ENCODE measurements at places on chromosomes 11 and 22.
A peak's percentile ranks its signal among the peaks of the same experiment; 100 is the strongest.

- DNase-seq = no peak
Measured at GRCh38 chr11:61342207-61342803, 9.3 kb downstream of the TKFC start.

DNA sequence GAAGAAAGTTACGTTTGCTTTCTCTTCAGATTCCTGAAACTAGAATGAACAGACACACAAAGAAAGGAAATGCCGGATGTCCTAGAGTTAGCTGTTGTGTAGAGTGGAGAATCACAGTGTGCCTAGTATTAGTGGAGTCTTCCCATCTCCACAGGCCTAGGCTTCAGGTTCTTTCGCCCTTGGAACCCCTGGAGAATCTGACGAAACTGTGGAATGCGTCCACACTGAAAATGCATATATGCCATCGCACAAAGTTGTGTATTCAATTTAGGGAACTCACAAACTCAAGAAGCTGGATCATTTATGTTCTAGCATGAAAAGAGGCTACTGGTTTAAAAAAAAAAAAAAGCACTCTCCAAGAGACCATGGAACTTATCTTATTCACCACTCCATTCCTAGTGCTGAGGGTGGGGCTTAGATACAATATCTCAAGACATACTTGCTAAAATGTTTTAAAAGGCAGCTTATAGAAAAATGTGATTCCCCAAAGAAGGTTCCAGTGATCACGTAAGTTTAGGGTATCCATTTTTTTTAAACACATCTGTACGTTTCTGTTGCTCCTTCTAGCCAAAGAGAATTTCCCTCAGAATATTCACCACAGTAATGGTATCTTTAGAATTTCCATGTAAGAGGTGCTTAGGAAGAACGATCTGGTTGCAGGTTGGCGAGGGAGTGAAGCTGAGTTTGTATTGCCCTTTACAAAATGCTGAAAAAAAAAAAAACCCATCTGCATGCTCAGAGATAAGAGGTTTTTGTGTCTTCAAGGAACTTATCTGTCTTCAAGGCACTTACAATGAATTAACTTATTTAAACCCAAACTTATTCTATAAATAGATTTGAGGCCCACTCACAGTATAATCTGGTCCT lies 20.0 kb downstream of the MAML2 start:
- DNase-seq = no peak

- DNase-seq = no peak
Measured at GRCh38 chr11:113730887-113731726, 25.0 kb upstream of the TMPRSS5 start.

DNA sequence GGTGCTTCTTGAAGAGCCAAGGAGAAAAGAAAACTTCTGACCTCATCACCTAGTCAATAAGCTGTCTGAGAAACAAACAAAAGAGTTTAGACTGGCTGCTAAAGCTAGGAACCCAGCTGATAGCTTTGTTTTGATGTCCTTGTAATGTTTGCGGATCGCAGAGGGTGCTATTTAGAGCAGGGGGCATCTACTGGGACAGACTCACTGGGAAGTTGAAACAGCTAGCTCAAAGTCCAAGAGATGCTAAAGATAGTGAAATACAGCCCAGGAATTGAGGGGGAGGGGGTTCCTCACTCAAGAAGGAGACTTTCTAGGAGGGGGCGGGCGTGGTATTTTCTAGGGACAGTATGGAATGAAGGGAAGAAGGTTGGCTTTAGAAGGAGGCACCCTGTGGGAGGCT lies 18.9 kb downstream of the ZBTB16 start:
- no peak for DNase-seq

- DNase-seq = no peak
Measured at GRCh38 chr22:20242393-20243175, 25.5 kb downstream of the RTN4R start.

DNA sequence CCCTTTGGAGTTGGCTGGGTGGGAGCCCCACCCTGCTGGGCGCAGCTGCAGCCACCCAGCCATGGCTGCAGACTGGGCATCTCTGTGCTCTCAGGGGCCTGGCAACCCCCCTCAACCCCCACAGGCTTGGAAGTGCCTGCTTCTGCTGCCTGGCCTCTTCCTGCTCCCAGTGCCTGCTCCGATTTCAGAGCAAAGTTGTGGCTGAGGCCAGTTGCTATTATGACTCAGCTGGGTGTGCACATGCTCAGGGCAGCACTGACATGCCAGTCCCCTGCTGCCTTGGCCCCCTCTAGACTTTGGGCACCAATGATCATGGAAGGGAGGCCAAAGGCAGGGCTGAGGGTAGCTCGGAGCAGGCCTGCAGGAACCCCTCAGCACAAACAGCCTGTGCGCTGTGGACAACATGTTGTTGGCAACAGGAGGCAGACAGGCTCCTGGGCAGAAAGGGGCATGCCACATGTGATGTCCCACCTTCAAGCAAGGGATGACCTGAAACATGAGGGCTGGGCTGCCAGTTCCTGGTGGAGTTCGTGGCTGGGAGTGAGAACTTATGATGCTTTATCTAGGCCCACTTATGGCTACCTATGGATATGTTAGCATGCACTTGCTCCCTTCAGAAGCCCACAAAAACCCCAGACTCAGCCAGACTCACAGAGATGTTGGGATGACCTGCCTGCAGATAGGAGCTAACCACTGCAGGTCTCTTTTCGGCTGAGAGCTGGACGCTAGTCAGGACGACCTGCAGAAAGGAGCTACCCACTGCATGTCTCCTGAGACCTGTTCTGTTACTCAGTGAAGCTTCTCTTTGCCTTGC lies 96.4 kb upstream of the AMOTL1 start:
- DNase-seq = no peak

GRCh38 chr22:23913306-23913660 lies 19.1 kb downstream of the MIF start:
- DNase-seq = no peak

DNA sequence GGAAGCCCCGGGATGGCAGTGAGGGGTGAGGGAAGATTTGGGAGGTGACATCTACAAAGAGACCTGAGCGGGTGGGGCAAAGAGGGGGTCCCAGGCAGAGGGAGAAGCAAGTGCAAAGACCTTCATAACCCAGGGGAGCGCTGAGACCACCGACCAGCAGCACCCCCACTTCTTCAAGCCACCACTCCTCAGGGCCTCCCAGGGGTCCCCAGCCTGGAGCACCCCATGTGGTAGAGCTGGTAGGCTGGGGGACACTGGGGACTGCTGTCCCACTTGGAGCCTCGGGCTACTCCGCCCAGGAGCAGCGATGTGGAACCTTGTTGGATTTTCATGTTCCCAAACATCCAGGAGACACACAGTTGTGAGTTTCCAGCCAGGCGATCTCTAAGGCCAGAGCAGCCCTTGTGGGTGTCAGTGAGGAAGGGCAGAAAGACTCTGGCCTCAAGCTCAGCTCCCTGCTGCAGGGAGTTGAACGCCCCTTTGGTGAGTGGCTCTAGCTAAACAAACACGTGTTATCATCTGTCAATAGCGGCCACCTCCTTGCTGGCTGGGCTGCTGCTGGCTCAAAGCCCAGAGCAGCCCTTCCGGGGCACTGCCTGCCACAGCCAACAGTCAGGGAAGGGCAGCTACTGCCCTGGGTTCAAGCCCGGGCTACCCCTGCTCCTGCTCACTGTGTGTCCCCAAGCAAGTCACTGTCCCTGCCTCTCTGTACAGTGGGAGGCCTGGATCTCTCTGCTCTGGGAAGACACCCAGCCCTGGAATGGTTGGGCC lies 25.7 kb upstream of the CHKA start:
- DNase-seq = peak; percentile 20

All from GF-D8 (cell line).